ENCODE measurements at places on chromosomes 13 and 19.

- no peak for DNase-seq
Observed at GRCh38 chr13:35378939-35379338, 97.5 kb downstream of the MAB21L1 start.

DNA sequence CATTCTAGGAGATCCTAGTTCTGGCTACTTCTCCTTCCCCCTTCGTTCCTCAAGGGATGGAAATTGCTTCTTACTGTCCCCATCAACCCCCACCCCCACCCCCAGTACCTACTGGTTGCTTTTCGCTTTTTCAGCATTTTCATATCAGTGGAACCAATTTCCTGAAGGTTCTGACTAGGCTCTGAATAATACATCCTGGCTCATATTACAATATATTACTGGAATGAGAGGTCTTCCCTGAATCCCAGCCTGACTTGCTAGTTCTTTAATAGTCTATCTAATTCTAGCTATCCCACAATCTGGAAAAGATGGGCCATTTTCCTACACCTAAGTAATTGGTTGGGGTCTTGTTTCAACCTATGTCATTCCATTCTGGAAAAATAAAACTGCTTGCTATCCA is 207.4 kb downstream of the COG6 start:
- no peak for DNase-seq

GRCh38 chr13:80664950-80665349 is 324.0 kb upstream of the SPRY2 start:
- no peak for DNase-seq

GRCh38 chr13:80782441-80782840 is 441.5 kb upstream of the SPRY2 start:
- no peak for DNase-seq

DNA sequence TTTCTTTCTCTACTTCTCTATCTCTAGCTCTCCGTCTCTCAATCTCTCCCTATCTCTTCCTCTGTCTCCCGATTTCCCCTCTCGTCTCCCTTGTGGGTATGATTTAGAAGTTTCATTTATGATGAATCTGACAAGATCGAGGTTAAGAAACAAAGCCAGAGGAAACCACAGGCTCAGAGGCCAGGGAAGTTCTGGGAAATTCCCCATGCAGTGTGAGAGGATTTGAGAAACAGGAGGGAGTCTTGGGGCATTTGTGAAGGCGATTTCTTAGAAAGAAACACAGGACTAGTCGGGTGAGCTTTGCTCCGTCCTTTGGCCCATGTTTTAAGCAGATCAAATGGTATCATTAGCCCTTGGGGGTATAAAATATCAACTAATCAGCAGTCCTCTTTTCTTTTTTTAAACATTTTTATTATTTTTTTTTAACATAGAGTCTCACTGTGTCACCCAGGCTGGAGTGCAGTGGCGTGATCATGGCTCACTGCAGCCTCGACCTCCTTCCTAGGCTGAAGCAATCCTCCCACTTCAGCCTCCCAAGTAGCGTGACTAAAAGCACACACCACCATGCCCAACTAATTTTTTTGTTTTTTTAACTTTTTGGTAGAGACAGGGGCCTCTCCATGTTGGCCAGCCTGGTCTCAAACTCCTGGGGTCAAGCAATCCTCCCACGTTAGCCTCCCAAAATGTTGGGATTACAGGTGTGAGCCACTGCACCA is 25.8 kb downstream of the TNFSF9 start:
- peak; percentile 53 for DNase-seq

DNA sequence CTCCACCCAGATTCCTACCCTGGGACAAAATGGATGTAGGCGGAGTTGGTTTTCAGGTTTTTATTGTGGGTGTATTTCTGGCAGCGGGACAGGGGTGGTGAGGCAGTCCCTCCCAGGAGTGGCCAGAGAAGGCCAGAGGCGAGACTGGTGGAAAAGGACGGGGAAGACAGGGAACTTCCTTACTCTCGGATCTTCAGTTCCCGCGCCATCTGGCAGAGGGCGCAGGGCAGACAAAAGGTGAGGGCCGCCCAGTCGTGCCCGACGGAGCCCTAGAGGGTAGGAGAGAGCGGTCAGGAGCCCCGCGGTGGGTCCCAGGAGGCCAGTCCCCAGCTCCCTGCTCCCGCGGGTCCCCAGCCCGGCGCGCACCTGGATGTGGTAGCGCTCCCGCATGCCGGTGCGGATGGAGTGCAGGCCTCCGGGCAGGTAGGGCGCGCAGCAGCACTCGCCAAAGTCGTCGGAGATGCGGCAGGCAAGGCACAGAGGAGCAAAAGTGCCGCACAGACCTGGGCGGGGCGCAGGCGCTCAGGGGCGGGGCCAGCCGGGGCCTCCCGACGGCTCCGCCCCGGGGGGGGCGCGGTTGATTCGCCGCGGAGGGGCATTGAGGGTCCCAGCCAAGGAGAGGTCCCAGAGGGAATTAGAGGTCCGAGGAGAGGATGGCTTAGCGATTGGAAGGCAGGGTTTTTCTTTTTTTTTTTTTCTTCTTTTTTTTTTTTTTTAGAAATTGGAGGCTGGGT is 3.0 kb downstream of the CNFN start:
- DNase-seq = peak; percentile 57

DNA sequence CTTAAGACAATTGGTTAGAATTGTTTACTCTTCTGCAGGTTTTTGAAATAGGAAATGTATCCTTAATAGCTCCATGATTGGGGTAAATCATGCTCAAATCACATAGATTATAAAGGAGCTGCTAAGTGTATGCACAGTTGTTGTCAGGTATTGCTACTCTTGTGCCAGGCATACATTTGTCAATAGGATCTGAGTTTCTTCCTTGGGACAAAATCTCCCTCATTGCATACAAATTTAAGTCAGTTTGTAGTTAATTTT is 109.3 kb upstream of the MLNR start:
- DNase-seq = no peak

GRCh38 chr13:76758257-76758656 is 127.9 kb downstream of the KCTD12 start:
- DNase-seq = no peak

- no peak for DNase-seq
Observed at GRCh38 chr19:8254286-8255001, 45.3 kb downstream of the CERS4 start.

DNA sequence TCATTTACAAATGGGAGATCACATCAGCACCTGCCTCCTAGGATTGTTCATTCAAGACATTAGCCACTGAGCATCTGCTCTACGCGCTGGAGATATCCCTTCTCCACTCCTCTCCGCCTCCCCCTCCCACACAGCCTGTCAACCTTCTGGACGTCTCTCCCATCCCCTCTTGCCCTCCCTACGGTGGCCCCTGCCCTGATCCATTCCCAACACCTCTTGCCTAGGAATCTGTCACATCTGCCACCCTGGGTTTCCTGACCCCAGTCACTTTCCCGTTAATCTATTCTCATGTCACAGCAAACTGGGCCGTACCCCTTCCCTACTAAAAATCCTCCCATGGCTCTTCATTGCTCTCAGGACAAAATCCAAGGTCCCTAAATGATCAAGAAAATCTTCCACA is 10.3 kb downstream of the DYRK1B start:
- DNase-seq = no peak

GRCh38 chr19:1163934-1164683 is 10.0 kb downstream of the SBNO2 start:
- DNase-seq = no peak

GRCh38 chr19:55173714-55174409 is 6.2 kb downstream of the SYT5 start:
- no peak for DNase-seq

DNA sequence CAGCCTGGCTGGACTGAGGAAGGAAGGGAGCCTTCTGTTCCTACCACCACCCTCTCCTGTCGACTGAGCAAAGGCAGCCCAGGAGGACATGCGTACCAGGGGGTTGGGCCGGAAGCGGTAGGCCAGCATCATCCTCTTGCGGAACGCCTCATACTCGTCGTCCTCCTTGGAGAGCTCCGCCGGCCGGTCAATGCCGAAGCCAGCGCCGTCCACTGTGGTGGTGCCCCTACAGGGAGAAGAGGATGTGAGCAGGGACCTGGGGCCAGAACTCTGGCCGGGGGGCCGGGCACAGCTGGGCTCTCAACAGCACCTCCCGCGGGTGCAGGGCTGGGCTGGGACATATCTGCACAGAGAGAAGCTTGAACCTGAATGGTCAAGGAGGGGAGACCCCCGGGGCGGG is 3.8 kb upstream of the TM6SF2 start:
- no peak for DNase-seq

- DNase-seq = no peak
Observed at GRCh38 chr19:12567951-12568350, 16.7 kb upstream of the ZNF564 start.

DNA sequence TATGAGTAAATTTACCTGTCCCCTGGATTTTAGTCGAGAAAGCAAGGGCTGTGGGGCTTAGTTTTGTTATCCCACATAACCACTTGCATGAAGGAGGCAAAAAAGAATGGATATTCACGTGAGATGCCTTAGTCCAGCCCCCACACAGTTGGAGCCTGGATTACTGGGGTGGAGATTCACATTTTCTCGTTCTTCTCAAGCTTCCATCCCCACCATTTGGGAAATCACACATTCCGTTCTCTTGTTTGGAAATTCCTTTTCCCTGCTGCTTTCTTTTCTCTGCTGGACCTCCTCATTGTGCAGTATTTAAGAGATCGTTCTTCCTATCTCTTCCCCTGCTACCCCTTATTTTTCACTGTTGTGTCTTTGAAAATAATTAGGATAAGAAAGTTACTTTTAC is 45.1 kb upstream of the FARP1 start:
- no peak for DNase-seq

GRCh38 chr19:48290401-48290770 is 20.5 kb downstream of the ZNF114 start:
- no peak for DNase-seq

DNA sequence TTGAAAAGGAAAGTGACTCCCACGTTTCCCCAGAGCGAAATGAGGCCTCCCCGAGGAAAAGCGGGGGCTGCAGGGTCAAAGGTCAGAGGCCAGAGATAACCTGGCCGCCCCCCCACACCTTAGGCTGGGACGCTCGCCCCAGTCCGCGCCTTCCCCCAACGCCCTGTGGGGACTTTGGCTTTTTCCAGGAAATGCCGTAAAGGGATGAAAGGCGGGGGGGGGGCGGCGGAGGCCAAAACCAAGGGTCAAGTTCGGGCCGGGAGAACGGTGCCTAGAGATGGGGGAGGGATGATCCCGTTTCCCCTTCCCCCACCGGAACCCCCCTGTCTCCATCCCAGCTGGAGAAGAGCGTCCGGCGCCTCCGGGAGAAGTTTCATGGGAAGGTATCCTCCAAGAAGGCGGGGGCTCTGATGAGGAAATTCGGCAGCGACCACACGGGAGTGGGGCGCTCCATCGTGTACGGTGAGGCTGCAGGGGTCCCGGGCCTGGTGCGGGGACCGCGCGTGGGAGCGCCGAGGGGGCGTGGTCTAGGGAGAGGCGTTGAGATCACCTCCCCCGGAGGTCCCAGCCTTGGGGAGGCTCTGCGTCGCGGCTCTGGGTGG is 575 bp downstream of the SHFL start:
- DNase-seq = no peak

GRCh38 chr13:20182231-20182846 is 10.4 kb downstream of the GJB2 start:
- peak; percentile 75 for DNase-seq

DNA sequence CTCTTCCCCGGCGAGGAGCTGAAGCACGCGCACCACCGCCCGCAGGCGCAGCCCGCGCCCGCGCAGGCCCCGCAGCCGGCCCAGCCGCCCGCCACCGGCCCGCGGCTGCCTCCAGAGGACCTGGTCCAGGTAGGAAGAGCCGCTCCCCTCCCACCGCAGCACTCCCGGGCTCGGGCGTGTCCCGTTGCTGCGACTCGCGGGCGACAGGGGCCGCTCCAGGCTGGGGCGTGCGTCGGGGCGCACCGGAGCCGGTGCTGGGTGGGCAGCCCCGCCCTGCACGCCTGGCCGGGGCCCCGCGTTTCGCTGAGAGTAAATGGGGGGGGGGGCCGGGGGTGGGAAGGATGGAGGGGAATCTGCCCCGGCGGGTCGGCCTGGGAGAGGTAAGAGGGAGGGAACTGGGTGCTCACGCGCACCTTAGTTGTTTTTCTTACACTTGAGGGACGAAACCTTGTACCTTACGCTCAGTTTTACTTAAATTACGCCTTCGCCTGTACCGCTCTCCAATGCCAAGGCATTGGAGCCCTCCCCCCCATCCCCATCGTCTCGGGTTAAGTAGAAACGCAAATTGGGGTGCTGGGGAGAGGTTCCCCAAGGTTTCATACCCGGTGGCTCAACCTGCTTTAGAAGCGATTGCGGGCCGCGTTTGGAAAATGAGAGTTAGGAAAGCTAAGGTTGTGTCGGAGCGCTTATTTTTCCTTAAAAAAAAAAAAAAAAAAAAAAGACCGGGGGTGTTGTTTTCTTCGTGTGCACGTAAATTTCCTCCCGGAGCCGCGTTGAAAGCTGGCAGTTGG is 850 bp downstream of the KLF5 start:
- DNase-seq = peak; percentile 37

- no peak for DNase-seq
Observed at GRCh38 chr19:20182222-20182785, 15.3 kb downstream of the ZNF486 start.

- DNase-seq = no peak
Observed at GRCh38 chr13:74056801-74057542, 77.2 kb downstream of the KLF12 start.

DNA sequence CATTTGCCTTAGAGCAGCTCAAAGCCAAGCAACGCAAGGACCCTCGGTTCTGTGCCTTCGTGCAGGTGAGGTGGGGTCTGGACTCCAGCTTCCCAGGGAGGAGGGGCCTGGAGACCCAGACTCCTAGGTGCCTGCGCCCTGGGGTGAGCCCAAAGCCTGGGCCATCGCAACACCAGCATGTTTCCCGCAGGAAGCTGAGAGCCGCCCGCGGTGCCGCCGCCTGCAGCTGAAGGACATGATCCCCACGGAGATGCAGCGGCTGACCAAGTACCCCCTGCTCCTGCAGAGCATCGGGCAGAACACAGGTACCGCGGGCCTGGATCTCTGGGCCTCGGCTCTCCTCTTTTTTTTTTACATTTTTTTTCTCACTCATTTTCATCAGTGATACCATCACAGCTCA is 19.6 kb downstream of the ARHGEF1 start:
- no peak for DNase-seq

GRCh38 chr13:20405691-20406090 is 120.0 kb downstream of the CRYL1 start:
- no peak for DNase-seq

DNA sequence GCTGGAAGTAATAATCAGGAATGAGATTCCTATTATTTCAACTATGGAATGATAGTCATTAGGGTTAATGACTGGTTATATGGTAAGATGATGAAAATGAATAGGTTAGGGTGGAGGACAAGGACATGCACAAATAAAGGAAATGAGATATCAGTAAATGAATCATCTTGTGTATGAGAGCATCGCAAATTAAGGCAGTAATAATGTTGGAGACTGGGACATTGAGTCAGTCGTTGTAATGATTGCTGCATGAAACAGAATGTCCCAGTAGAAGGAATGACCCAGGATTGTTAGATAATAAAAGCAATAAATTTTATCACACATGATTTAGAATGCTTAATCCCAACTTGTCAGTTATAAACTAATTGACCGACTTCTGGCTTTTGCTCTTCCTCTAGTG is 1733.7 kb upstream of the PCDH20 start:
- no peak for DNase-seq

All from activated CD4-positive, alpha-beta T cell treated with anti-CD3 and anti-CD28 coated beads, Interleukin-2, amount 50 U/mL, for 16 hours (primary cell).